ENCODE measurements at places on chromosomes 7 and 10.

DNA sequence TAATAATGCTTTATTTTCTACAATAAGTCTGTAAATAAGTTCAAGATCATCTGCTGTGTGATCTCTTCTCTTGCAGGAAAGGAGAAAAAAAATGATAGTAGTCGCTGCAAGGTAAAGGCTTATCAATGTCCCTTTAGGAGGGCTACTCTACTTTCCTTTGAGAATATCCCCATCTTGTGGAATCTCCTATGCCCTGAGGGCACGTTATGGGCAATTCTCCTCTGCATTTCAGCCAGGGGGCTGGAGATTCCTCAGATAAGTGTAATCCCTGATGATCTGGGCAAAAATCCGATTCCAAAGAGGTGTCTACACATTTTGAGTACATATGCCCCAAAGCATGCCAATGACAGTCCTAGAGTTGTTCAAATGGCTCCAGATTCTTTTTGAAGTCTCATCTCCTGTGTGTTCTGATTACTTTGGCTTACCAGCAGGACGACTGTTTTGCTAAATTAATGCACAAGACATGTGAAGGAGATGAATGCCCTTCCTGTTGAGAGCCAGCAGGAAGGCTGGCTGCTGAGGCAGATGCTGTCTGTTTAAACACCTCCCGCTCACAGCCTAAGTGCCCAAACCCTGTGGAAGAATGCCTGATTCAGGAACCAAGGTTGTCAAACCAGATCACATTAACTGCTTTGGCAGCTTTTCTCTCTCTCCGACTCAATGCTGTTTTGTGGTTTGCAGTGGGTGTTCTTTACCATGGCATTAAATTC, 171.2 kb upstream of the COL1A2 start:
- no peak for DNase-seq

DNA sequence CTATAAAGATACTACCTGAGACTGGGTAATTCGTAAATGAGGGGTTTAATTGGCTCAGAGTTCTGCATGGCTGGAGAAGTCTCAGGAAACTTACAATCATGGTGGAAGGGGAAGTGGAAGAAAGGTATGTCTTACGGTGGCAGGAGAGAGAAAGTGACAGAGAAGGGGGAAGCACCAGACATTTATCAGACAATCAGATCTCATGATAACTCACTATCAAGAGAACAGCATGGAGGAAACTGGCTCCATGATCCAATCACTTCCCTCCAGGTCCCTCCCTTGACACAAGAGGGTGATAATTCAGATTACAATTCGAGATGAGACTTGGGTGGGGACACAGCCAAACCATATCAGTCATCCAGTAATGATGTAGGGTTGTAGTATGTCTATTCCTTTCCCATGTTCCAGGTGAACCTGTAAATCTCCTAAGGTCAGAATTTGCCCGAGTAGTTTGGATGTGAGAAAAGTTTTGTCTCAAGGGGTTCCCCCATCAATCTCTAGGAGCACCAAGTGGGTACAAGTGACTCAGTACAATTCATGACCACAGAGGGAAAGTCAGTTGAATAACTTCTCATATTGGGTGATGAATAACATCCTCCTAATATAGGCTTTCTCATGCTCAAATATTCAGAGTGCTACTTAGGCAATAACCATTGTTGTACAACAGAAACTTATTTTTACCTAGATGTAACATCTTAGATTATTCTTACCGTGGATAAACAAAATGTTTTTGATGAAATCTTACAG, 39.7 kb upstream of the MTPN start:
- DNase-seq = no peak

DNA sequence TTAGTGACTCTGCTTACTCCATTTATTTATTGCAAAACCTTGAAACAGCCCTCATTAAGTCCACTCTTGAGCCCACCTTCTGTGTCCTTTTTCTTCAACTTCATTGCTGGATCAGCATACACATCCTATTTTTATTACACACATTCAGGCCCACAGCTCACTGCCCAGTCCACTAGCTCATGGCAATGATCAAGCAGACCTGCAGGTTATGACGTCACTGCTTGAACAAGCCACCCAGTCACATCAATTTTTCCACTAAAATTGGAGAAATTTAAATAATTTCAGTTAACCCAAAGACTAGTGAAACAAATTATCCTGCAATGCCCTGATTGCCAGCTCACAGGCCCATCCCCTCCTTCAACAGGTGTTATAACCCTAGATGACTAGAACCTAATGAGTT, 16.0 kb upstream of the STARD3NL start:
- DNase-seq = no peak

- DNase-seq = no peak
Measured at GRCh38 chr7:99024066-99024465, 119.8 kb downstream of the SMURF1 start.

GRCh38 chr10:89330537-89331212, 2.9 kb downstream of the IFIT3 start:
- DNase-seq = no peak

DNA sequence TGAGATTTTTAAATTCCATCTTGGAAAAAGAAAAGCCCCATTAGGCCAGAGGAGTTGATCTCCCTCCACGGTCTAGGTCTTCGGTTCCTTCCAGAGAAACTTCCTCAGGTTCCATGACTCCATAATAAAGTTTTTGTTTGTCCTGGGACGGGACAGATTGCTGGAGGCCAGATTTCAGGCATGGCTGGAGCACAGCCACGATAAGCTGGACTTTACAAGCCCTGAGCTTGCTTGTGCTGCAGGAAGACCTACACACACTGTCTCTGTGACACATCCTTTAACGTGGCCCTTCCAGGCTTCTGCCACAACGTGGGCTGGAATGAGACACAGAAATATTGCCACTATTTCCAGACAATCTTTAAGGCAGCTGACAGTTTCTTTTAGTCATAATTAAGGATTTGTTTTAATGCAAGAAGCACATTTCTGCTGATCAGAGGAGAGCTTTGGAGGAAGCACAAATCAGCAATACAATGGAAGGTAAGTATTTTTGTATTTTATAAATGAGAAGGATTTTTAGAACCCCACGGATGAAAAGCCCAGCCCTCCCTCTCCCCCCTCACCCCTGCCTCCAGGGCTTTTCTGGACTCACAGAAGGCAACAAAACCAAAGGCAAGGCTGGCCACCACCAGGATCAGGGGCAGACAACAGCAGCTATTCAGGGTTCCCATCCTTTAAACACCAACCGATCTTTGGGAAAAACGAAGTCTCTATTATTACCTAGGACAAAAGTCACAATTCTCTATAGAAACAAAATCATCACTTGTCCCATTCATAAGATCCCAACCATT, 6.5 kb downstream of the CTBP2 start:
- no peak for DNase-seq

GRCh38 chr10:110395350-110396283, 90.9 kb upstream of the SMNDC1 start:
- DNase-seq = no peak

GRCh38 chr10:62073429-62073828, 171.9 kb downstream of the ARID5B start:
- DNase-seq = no peak

GRCh38 chr10:121655254-121656144, 57.3 kb upstream of the FGFR2 start:
- no peak for DNase-seq

DNA sequence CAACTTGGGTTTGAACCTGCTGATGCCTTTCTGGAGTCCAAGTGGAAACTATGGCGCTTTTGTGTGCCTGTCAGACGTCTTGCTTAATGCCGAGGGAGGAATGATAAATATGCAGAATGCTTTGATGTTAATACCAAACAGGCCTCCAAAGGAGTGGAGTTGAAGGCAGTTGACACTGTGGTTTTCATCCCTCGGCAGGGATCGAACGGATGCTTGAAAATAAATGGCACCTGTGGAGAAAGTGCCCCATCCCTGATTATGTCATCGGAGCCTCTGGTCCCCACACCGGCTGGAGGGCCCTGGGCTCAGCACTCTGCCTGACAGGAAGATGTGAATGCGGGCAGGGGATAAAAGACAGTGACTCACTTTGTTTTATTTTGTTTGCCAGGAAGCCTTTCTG, 148.7 kb upstream of the GPR26 start:
- DNase-seq = no peak

- DNase-seq = peak; percentile 33
Measured at GRCh38 chr10:7409045-7409731, 1.6 kb downstream of the SFMBT2 start.

DNA sequence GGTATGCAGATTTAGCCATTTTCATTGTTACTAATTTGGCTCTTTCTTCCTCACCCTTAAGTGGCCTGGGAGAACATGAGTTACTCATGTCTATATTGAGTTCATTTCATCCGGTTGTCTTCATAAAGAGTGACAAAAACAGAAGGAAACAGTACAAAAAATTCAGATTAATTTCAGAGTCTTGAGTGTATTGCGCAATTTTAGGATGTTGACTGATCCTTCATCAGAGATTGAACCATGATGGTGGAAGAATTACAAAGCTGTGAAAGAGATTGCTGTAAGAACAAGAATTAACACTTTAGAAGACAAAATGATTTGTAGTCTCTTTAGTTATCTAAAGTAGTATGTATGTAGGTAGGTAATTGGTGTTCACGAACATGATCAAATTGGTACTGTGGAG, 194.0 kb upstream of the PPP1R3A start:
- DNase-seq = no peak

DNA sequence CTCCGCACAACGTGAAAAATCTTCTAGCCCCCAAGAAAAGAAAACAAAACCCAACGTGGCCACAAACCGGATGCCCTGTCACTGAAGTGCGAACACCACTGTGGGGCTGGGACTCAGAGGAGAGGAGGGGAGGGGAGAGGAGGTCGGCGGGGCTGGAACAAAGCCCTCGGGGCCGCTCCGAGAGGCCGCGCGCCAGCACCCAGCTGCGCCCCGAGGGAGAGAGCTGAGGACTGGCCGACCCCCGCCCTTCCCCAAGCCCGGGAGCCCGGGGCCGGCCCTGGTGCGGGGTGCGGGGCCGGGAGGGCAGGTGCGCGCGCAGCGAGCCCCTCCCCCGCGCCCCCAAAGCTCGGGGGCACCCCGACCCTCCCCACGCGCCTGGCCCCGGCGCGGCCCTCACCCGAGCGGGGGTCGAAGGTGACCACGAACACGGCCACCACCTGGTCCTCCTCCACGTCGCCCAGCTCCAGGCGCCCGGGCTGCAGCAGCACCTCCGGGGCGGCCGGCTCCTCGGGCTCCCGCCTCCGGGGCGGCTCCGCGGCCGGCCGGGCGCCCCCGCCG, 398 bp downstream of the DENND11 start:
- DNase-seq = peak; percentile 53

GRCh38 chr10:101228153-101228965, 904 bp downstream of the LBX1 start:
- DNase-seq = no peak

- no peak for DNase-seq
Measured at GRCh38 chr10:126425032-126425431, 36.8 kb upstream of the ADAM12 start.

- DNase-seq = no peak
Measured at GRCh38 chr7:16419859-16420258, 1.5 kb downstream of the CRPPA start.

- DNase-seq = peak; percentile 78
Measured at GRCh38 chr7:139095194-139095659, 14.3 kb downstream of the ZC3HAV1 start.

DNA sequence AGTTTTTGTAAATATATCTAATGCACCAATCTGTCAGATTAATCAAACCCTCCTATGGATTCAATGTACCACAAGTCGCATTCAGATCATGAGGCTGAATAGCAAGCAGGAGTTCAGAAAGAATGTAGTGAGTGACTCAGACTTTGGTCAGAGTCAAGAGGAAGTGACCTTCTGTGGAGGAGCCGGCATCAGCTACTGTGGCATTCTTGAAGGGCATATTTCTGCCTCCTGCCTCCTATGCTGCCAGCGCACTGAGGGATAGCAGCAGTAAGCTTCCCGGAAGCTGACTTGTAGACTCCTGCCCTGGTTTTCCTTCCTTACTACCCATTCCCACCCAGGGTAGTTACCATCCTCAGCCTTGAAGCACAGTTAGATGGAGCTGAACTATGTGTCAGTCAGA, 867.5 kb downstream of the NRG3 start:
- DNase-seq = no peak

DNA sequence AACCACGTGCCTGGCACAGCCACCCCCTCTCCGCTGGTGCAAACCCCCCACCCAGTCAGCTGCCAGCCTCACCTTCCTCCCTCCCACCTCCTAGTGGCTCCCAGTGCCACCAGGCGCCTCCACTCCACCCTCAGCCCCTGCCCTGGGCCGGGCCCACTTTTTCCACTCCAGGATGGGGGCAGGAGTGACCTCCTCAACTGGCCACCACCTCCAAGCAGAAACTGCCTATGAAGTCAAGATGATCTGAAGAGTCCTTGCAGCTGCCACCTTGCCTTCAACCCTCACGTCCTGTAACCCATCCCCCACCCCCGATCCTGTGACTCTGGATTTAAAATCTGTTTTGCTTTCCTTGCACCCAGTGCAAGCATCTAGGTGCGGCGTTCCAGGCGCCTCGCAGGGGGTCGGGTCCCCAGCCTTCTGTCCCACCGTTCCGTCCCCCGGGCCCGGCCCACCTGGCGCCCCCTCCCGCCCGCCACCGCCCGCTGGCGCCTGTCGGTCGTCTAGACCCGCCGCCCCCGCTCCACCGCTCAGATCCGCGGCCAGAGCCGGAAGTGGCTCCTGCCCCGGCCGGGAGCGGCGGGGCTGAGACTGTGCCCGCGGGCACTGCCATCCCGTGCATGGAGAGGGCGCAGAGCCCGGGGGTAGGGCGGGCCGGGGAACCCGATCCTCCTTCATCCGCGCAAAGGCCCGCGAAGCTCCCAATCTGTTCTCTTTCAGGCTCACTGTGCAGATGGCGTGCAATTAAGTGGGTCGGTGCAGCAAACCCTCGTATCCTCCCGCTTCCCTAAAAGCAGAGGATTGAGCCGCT, 51.2 kb upstream of the GTF2I start:
- peak; percentile 30 for DNase-seq

DNA sequence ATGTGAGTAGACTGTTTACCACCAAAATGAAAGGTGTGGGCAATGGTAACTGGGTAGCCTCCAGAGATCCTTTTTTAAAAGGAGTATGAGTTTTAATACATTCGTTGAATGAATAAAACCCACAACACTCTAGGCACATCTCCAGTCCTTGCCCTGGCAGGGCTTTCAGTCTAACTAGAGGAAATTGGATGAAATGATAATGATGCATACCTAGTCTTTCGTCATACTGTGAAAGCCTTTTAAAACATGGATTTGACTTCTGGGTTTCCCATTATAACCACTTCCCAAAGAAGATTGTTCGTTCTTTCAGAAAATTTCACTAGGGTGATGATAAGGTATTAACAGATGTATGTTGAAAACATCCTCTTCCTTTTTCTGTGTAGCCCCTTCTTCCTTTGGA, 110.8 kb downstream of the REEP3 start:
- no peak for DNase-seq

GRCh38 chr10:62189131-62189530, 79.5 kb downstream of the RTKN2 start:
- no peak for DNase-seq

- no peak for DNase-seq
Measured at GRCh38 chr10:14063531-14064285, 267.0 kb downstream of the FRMD4A start.

Measured in activated effector memory CD4-positive, alpha-beta T cell treated with Interleukin-2 at 50 U/mL for 16 hours (primary cell).